ENCODE measurements at places on chromosomes 7 and 10.

- no peak for DNase-seq
These were observed 119.9 kb downstream of the HECW1 start for GRCh38 chr7:43232366-43232765.

DNA sequence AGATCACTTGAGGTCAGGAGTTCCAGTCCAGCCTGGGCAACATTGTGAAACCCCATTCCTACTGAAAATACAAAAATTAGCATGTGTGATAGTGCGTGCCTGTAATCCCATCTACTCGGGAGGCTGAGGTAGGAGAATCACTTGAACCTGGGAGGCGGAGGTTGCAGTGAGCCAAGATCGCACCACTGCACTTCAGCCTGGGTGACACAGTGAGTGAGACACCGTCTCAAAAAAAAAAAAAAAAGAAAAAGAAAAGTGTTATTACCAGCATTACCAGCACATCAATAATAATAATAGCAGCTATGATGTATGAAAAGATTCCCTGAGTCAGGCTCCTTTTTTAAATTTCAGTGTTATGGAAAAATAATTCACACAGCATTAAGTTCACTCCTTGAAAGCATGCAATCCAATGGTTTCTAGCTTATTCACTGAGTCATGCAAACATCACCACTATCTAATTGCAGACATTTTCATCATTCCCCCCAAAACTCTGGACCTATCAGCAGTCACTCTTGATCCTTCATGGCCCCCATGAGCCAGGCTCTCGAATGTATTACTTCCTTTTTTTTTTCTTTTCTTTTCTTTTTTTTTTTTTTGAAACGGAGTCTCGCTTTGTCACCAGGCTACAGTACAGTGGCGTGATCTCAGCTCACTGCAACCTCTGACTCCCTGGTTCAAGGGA lies 228.4 kb downstream of the FANK1 start:
- no peak for DNase-seq

DNA sequence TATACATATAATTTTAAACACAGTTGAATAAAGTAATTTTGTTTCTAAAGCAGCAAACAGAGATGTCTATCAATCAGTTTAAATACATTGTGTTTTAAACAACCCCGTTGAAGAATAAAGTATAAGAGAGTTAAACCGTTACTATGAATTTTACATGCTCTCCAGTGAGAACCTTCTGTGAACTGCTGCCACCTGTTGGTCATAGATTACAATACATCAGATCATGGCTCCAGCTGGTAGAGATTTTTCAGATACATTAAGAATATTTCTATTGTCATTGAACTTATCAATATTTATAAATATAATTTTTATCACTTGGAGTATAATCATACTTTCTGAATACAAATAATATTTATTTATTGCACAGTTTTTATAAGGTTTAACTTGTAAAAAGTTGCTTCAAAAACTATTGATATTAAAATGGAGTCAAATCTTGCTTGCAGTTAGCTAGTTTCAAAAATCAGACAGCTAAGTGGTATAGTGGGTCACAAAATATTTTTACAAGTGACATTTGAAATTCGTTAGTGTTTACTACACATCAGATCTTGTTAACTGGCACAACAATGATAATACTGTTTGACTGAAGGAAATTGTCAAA lies 561.2 kb upstream of the PHF14 start:
- DNase-seq, result no peak

DNA sequence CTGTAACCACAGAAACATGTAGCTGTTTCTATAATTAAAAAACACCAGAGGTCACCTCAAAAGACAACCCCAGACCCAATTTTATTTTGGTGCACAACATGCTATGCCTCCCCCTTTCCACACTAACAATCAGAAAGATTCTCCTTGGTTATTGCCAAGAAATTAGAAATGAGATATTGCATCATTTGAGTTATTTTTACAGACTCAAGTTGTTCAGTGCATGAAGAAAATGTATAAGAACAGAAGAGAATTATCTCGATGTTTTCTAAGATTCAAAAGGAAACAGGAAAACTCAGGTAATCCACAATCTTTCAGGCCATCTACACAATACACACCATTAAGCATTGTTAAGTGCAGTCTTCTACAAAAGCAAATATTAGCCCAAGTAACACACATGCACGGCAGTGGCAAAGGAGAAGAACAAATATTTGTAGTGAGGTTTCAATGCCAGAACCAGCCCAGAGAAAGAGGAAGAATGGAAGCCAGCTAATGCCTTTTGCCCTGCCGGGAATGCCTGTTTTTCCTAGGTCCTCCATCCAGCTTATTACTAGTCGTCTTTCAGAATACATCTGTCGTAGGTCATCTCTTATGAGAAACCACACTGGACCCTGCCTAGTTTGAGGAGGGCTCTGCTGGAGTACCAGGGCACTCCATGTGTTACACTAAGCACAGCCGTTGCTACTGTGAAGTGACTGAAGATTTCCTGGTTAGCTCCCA lies 67.6 kb upstream of the C1GALT1 start:
- DNase-seq, result no peak

- peak; percentile 44 for DNase-seq
These were observed 6.1 kb upstream of the VCL start for GRCh38 chr10:73991884-73992245.

DNA sequence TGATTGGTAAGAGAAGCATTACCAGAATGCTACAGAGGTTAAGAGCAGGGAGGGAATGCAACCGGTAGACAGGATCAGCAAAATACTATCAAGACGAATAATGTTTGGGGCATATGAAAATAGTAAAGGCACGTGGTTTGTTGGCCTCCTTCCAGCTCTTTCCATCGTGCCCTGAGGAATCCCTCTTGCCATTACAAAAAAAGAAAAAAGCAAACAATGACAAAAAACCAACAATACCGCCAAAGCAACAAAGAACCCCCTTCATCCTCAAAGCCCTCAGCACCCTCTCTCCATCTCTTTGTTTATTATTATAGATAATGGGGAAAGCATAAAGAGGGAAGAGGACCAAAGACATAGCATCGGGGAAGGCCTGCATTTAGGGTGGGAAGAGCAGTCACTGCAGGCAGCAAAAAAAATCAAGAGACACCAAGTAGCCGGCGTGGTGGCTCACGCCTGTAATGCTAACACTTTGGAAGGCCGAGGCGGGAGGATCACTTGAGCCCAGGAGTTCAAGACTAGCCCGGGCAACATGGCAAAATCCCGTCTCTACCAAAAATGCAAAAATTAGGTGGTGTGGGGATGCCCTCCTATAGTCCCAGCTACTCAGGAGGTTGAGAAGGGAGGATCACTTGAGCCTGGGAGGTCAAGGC lies 78.0 kb downstream of the HIP1 start:
- no peak for DNase-seq

DNA sequence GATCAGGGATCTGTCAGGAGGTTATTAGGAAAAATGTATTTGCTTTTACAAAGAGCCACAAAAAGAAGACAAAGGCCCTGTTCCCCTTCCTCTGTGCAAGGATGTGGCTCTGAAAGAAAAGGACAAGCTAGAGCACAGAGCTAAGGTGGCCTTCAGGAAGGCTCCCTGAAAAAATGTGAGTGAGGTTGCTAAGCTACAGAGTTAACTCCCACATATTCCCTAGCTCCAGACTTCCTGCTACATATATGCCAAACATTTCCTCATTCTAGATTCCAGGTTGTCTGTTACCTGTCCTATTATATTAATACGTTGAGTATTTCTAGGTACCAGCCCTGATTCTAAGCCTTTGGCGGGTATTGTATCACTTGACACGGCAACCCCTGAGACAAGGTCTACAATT lies 369.0 kb downstream of the PARD3 start:
- DNase-seq, result no peak

DNA sequence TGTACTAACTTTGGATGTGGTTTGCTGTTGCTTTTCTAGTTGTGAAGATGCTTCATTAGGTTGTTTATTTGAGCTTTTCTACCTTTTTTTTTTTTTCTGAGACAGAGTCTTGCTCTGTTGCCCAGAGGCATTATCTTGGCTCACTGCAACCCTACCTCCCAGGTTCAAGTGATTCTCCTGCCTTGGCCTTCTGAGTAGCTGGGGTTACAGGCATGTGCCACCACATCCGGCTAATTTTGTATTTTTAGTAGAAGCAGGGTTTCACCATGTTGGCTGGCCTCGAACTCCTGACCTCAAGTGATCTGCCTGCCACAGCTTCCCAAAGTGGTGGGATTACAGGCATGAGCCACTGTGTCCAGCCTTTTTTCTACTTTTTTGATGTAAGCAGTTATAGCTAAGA lies 93.7 kb downstream of the ADAM22 start:
- DNase-seq, result no peak

DNA sequence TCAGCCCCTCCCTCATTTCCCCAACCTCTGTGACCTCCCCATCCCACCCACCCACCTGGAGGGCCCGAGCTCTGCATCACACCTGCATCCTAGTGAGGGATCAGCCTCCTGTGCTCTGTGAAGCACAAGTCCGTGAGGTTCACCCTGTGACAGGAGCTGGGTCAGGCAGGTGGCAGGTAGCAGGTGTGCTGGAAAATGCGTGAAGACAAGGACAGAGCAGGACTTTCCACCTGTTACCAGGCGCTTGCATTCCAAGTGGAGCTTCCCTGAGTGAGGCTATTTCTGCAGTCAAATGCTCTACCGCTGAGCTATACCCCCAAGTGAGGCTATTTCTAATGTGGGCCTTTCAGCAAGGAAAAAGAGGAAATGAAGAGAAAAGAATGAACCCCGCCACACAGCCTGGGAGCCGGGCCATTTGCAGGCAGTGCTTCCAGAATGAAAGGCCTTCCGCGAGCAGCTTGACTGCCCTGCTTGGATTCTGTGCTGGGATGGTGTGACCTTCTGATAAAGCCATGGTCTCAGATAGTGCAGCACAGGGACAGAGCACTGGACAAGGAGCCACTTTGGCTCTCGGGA lies 13.3 kb upstream of the CPXM2 start:
- no peak for DNase-seq

DNA sequence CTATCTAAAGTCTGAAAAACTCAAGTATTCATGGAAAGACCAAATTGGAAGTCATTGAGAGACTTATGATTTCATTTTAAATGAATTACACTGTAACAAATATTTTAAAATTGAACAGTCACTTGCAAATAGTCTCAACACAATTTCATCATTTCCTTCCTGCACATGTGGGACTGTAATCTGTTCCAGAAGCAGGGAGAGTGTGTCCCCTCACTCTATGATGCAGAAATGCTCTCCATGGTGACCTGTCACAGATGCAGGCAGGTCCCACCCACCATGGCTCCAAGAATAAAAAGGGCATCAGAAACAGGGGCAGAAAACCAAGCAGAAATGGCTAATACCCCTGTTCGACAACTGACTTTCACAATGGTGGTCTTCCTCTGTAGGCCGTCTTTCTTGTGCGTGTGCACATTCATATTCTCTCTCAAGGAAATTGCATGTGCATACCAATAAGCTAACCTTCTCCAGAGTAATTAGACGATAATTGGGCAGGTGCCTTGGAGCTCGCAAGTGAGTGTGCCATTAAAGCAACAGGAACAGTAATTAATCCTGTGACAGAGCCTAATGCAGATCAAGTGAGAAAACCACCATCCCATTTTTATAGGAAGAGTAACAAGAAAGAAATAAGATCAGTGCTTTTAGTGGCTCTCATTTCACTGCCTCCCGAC lies 170.9 kb downstream of the ZMYND11 start:
- DNase-seq, result no peak

DNA sequence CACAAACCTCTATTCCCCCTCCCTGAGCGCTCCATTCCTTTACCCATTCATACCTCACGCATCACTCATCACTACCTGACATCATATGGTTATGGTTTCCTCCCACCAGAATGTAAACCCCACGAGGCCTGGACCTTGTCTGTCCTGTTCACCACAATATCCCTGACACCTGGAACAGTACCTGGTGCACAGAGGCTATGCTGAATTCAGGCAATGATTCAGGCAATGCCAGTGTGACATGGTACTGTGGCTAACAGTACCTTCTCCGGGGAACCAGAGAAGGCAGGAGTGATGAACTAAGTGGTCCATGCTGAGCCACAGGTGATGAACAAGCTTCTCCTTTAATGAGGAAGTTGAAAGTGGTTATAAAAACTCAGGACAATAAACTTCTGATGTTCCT lies 202.5 kb upstream of the PLXNA4 start:
- DNase-seq, result no peak

- DNase-seq, result no peak
These were observed 18.4 kb upstream of the GIMAP8 start for GRCh38 chr7:150431839-150432658.

- no peak for DNase-seq
These were observed at the start of gene PIP for GRCh38 chr7:143131781-143132180. Gene PIP, plus strand, starts transcription at chr7:143132077. Its CDS starts 40 bp downstream, at chr7:143132117.

DNA sequence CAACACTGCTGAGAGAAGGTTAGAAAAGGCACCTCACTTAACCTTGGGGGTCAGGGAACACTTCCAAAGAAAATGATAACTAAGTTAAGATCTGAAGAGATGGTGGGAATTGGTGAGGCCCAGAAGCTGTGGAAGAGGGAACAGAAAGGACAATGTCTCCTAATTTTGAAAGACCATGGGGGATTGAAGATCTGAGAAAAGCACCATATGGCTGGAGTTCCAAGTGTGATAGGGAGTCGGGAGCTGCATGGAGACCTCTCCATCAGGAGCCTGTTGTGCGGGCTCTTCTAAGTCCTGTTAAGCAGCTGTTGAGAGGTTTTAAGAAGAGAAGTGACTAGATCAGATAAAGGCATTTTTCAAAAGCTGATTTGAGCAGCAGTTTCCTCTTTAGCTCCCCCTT lies 254.3 kb downstream of the CDK14 start:
- DNase-seq, result no peak

- no peak for DNase-seq
These were observed 1.2 kb downstream of the CLDN3 start for GRCh38 chr7:73768641-73769480.

DNA sequence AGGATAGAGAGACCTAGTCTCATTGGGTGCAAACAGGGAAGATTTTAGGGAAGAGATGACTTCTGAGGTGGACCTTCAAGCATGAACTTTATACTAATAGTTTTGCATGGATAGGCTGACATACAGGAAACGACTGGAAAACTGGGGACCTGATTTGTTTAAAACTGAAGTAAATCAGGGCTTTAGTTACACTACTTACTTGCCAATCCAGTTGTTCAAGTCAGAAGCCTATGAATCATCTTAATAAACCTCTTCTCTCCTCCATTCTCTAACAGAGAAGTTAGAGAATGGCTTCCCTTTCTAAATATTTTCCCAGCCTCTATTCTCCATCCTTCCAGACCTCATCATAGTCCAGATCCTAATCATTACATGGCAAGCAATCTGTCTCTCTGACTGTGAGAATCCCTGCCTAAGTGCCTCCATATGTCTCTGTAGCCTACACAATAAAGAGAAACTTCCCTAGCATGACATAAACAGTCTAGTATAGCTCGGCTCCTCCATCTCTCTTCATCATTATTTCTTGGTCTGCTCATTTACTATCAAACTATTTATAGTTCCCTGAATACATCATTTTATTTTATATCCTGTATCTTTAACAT lies 55.8 kb downstream of the PRKG1 start:
- DNase-seq, result no peak
